ENCODE measurements at places on chromosomes 3 and 15.
A peak's percentile ranks its signal among the peaks of the same experiment; 100 is the strongest.

DNA sequence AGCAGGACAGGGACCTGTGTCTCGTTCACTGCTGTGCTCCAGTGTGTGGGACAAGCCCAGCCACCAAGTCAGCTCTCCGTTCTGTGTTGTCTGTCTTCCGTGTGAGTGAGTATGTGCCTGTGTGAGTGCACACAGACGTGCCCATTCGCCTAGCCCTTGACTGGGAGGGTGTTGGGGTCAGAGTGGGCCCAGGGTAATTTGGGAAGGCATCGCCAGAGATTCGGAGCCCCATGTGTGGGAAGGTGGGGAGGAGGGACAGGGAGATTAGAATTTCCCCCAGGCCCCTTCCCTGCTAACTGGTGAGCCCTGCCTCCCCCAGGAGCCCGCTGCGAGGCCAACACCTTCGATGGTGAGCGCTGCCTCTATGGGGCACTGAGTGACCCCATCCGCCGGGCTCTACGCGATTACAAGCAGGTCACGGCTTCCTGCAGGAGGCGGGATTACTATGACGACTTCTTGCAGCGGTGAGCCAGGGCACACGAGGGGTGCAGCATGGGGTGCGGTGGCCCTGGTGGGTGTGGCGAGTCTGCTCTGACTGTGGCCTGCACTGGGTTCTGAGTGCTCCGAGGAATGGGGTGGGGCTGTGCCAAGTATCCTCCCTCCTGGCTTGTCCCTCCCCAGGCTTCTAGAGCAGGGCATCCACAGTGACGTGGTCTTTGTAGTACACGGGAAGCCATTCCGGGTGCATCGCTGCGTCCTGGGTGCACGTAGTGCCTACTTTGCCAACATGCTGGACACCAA lies 3.1 kb downstream of the ABTB1 start:
- no peak for DNase-seq

- DNase-seq, result peak; percentile 90
These were observed 3.4 kb downstream of the TMCC1 start for GRCh38 chr3:129890125-129890524.

GRCh38 chr3:126300761-126301481 lies 56.3 kb downstream of the KLF15 start:
- no peak for DNase-seq

- no peak for DNase-seq
These were observed 530.8 kb downstream of the MFSD1 start for GRCh38 chr3:159332535-159333099.

DNA sequence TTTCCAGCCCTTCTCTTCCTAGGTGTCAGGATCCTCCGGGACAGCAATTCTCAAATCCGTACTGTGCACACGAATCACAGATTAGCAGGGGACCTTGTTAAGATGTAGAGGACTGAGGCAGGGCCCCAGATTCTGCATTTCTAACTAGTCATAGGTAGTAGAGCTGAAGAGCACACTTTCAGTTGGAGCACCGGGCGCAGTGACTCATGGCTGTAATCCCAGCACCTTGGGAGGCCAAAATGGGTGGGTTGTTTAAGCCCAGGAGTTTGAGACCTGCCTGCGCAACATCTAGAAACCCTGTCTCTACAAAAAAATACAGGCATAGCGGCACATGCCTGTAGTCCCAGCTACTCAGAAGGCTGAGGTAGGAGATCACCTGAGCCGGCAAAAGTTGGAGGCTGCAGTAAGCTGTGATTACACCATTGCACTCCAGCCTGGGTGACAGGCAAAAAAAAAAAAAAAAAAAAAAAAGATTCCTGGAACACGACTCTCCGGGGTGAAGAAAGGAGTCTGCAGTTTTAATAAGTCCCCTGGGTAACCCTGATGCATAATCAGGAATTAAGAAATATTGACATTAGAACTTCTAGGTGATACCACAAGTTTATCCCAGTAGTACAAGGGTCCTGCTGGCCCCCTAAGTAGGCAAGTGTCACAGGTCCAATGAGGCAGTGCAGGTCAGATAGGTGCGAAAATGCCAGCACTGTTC lies 21.4 kb upstream of the IGDCC3 start:
- no peak for DNase-seq

- DNase-seq, result peak; percentile 29
These were observed 643 bp downstream of the MYO5A start for GRCh38 chr15:52527911-52528563.

GRCh38 chr15:92907896-92908712 lies 8.0 kb downstream of the CHD2 start:
- DNase-seq, result peak; percentile 90

DNA sequence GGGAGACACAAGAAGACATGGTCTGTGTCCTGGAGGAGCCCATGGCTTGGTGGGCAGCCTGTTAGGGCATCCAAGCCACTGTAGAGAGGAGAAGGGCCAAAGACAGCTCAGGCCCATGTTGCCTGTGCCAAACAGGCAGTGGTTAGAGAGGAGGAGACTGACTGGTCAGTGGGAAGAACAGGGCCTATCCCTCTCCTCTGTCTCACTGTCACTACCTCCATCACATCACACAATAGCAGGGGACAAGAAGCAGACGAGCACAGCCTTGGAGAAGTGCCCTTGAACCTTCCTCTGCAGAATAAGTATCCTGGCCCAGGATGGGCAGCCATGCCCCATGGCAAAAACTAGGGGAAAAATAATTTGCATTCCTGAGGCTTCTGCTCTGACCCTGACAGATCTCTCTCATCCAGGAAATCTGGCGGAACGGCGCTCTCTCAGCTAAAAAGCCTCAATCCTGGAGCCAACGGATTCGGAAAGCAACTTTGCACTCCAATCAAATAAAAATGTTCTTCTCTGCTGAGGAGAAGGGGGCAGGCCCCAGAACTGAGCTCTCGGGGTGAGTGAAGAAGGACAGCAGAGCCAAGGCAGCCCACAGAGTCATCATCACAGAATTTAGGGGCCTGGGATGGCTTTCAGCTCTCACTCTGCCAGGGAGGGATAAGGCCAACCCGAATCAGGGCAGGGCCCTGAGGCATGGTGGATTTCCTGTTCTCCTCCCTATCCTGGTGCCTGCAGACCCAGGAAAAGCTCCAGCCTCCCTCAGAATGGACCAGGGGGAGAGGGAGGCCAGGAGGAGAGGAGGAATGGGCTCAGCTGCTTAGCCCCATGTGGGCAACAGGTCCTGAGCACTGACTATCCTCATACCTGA lies 1.6 kb downstream of the SHF start:
- no peak for DNase-seq

GRCh38 chr3:88661433-88661824 lies 446.0 kb upstream of the EPHA3 start:
- DNase-seq, result no peak

DNA sequence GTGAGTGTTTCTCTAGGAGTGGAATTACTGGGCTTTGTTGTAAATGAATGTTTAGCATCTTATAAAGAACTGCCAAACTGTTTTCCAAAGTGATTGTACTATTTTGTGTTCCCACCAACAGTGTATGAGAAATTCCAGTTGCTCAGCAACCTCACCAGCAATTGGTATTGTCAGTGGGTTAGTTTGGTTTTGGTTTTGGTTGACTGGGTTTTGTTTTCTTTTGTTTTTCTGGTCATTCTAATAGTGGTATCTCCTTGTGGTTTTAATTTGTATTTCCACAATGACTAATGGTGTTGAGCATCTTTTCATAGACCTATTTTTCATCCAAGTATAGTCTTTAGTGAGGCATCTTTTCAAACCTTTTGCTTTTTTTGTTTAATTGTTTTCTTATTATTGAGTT lies 27.1 kb downstream of the FILIP1L start:
- DNase-seq, result no peak

- no peak for DNase-seq
These were observed 56.6 kb downstream of the MESD start for GRCh38 chr15:80932989-80933388.

- no peak for DNase-seq
These were observed 335.9 kb downstream of the THSD4 start for GRCh38 chr15:71451130-71451529.

GRCh38 chr3:128814060-128814459 lies 65.4 kb upstream of the ACAD9 start:
- no peak for DNase-seq

DNA sequence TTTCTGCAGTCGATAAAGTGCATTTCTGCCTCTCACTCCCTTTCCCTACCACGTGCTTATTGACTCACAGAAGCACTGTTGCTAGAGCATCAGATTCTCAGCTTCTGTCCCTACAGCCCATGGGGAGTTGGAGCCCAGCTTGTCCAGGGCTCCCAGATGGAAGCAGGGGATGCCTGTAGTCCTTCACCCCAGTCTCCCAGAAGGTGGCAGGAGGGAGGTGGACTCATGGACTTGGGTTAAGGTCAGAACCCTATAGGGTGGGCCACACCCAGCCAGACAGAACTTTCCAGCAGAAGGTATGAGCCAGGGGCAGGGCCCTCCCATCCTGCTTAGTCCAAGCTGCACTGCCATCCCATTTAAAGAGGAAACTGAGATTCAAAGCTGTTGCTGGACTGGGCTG lies 33.1 kb upstream of the SEMA3F start:
- no peak for DNase-seq

DNA sequence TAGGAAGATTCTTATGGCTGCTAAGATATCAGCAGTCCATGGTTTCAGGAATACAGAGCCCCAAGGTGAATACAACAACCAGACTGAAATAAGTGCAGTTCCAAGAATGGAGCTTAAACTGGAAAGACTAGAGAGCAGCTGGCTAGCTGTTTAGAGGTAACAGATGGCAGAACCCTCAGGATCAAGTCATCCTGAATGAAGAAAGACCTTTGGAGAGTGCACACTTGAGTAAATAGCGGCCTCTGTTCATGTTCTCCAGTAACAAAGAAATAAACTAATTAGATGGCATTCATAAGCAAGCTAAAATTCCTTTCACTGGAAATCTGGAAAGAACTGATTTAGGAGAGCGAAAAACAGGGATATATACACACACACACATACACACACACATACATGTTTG lies 968.4 kb downstream of the FHIT start:
- no peak for DNase-seq

DNA sequence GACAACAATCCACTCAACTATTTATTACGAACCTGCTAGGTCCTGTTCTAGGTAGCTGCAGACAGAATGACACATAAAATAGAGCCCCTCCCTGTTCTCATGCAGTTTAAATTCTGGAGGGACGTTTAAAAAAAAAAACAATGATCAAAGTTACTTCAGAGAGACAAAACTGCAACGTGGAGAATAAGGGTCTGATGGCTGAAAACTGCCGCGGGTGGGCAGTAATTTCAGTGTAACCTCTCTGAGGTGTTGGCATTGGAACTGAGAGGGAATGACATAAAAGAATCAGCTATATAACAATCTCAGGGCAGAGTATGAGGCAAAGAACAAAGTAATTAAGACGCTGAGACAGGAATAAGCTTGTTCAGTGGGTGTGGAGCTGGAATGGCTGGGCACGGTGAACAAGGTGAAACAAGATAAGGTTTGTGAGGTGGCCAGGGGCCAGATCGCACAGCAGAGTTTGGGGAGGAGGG lies 19.5 kb downstream of the TBL1XR1 start:
- no peak for DNase-seq

DNA sequence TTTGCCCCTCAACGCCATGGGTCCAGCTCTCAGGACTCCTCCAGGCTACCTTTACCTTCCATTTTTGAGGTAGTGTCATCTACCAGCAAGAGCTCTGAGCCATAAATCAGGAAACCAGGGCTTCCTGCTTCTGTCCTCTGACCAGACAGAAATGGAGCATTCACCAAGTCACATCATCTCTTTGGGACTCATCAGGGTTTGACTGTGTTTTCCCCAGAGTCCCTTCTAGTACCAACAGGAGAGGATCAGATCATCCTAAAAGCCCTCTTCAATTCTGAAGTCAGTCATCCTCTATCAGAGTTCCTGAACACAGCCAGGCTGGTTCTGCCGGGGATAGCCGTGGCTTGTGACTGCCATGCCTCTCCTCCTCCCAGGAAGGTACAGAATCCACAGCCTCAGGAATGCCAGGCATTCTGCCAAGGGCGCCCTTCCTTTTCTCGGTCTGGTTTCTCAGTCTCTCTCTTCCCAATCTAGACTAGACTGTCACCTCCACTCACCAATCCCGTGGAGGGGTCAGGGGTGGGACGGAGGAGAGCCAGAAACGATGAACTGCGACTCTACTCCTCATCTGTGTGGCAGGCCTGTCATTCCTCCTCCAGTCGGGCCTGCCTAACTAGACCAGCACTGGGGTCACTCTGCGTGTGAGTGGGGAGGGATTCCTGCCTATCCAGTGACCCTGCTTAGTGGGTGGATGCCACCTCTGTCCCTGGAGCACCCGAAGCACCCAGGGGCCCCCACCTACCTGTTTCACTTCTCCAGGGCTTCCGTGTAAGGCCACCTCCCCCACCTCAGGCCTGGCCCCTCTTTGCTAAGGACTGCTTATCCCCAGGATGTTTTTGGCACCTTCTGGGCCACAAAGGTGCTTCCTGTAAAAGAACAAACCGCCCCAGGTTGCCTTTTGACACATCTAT lies 30.9 kb downstream of the CCNL1 start:
- DNase-seq, result no peak

- DNase-seq, result no peak
These were observed 17.7 kb upstream of the SNRK start for GRCh38 chr3:43268636-43269035.

GRCh38 chr3:131174752-131175151 lies 148.1 kb downstream of the NEK11 start:
- no peak for DNase-seq

DNA sequence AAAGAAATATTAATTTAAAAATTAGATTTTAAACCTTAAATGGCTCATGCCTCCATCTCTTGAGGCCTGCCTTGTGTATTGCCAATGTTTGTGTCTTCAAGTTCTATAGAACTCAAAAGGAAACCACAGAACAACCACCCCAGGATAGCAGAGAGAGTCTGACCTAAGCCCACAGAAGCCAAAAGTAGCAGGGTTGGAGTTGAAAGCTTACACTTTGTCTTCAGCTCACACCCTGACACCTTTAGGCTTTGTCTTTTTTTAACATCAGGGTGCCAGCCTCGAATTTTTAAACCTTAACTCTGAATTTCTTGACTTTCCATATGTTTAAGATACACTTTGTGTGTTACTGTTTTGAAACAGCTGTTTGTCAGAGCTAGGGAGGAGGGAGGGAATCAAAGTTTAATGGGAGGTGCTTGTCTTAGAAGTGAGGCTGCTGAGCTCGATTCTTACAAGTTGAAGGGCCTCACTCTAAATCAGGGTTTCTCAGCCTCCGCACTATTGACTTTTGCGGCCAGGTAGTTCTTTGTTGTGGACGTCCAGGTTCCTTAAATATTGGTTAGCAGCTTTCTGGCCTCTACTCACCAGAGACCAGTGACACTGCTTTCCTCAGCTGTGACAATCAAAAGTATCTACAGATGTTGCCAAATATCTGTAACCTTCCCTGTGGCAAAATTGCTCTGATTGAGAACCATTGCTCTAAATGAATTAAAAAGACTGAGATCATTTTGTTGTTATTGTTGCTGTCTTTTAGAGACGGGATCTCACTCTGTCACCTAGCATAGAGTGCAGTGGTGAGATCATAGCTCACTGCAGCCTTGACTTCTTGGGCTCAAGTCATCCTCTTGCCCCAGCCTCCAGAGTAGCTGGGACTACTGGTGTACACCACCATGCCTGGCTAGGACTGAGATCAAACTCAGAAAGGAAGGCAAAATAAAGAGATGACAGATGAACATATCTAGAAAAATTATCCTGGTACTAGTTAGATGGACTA lies 139.2 kb upstream of the EOMES start:
- no peak for DNase-seq

Data from kidney capillary endothelial cell (primary cell).